ENCODE measurements at places on chromosomes 12 and 14. TPM values are rescaled to one million over a fixed set of nuclear protein-coding genes. Genes with fewer than 3 reads are reported as not detected.

GRCh38 chr12:105928436-105928835 is 210.3 kb downstream of the NUAK1 start:
- H3K36me3 ChIP-seq, result no peaks in the 10 kb centered on the region
- no peaks in the 10 kb centered on the region for H3K27me3 ChIP-seq
- no peak for DNase-seq
- no peak overlapping the region for H3K27ac ChIP-seq

- H3K4me1 ChIP-seq, result no peaks in the 10 kb centered on the region
- no peaks in the 10 kb centered on the region for H3K27me3 ChIP-seq
- no peaks in the 10 kb centered on the region for H3K36me3 ChIP-seq
- no peak for DNase-seq
- H3K4me3 ChIP-seq, result no peak overlapping the region
- no peak overlapping the region for H3K27ac ChIP-seq
Measured at GRCh38 chr14:72863216-72864006, 30.5 kb downstream of the DPF3 start.

Gene RFX4
- not detected for total RNA-seq

DNA sequence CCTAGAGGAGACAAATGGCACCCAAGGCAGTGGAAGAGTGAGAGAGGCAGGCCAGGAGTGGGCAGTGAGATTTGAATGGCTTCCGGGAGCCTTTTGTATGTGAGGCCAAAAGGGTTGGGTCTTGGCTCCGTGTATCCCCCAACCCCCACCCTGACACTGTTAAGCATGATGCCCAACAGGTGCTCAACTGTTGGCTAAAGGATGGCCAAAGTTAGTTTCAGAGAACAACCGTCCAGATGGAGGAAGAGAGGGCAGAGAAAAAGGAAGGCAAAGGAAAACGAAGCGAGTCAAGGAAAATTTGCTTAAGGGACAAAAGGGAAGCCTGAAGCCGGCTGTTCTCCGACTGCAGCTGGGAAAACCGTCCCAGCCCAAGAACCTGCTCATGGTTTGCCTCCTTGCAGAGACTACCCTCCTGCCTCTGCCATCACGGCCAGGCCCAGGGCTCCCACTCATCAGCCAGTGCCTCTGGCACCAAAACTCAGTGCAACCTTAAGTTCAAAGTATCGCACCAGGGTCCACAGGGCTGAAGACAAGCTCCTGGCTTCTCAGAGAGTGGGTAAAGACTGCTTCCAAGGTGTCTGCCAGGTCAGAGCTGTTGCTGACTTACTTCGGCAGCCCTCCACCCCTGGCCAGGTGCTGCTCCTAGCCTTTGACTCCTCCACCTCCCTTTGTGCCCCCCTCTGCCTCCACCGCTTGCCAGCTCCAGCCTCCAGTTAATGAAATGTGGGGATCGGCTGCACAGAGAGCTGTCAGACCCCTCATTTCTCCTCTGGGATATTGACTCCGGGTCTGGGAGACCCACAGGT is 4.2 kb upstream of the C1QL4 start:
- H3K4me1 ChIP-seq, result peaks cover 50% of the 10 kb centered on the region
- no peaks in the 10 kb centered on the region for H3K36me3 ChIP-seq
- peaks cover 27% of the 10 kb centered on the region for H3K27me3 ChIP-seq
- H3K4me3 ChIP-seq, result no peak overlapping the region
- no peak for DNase-seq
- H3K27ac ChIP-seq, result no peak overlapping the region

DNA sequence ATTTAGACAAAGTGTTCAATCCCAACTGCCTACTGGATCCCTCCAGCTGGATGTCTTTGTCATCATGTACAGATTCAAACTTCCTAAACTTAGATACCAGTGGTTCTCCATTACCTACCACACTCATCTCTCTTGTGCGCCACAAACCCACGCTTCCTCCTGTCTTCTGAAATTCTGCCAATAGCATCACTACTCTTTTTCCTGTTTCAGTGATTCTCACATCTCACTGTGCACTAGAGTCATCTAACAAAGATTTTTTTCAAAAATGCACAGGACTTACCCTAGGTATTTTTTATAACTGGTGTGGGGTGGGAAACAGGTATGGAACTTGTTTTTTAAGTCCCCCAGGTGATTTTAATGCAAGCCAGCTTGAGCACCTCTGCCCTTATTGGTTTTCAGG is 5.9 kb downstream of the PSMB5 start:
- no peaks in the 10 kb centered on the region for H3K27me3 ChIP-seq
- H3K4me1 ChIP-seq, result peaks cover 15% of the 10 kb centered on the region
- peaks cover 82% of the 10 kb centered on the region for H3K36me3 ChIP-seq
